ENCODE measurements at places on chromosomes 12 and 14.

DNA sequence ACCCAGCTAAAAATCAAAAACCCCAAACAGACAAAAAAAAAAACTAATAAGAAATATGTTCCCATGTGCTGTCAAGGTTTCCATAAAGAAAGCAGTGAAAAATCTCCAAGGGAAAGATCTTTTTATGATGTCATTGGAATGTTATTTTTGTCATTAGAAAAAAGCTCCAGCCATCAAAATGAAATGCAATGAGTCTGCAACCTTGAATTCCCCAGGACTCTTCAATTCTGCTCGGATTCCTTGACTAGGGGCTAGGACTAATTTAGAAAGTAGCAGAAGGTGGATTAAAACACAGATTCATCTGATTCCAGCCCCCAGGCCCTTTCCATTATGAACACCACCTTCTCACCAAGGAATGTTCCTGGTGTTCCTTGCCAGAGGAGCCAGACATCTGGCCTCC, 6.0 kb upstream of the PCNX1 start:
- DNase-seq = no peak

- no peak for DNase-seq
These were observed 3.8 kb downstream of the ZBTB42 start for GRCh38 chr14:104804481-104805325.

DNA sequence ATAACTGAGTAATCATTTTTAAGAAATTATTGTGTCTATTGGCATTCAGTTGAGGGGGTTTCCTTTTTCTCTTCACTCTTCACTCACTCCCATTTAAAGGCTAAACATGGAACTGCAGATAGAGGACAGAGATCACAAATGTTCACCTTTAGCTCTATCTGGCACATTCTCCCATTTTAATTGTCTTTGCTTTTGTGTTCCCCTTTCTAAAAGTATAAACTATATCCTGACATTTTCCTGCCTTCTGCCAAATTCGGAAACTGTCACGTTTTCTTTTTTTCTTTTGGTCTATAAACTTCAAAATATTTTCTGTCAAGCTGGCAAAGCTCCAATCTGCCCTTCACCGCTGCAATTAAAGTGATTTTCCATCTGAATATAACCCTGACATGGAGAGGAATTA, 219.8 kb upstream of the CDKN3 start:
- no peak for DNase-seq

DNA sequence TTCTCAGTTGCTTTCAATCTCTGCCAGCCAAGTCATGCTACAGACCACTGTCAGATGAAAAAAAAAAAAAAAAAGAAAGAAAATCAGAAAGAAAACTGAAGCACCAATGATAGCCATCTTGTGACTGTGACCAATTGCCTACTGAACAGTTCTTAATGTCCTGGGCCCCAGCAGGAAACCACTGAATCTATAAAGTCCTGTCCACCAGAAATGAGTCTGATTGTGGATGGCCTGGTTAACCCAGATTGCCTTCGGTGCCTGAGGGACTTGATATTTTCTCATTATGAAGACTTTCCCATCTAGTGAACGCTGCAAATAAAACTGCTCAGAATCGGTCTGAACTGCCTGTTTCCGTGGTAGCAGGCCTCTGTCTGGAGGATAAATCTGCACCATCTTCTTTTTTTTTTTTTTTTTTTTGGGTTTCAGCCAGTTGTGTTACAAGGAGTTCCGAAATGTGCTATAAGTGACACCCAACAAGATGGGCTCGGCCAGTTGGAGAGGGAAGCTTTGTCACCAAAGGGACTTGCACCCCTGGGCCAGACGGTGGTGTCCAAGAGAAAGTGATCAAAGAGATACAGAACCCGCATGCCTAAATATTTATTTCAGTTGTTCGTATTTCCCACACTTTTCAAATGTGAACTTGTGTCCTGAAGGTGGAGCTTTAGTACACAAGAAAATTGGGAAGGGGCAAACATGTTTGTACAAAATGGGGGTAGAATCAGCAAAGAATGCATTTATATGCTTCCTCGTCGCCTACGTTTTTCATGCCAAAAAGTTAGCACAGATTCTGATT, 3.0 kb upstream of the PLXNC1 start:
- DNase-seq = no peak

DNA sequence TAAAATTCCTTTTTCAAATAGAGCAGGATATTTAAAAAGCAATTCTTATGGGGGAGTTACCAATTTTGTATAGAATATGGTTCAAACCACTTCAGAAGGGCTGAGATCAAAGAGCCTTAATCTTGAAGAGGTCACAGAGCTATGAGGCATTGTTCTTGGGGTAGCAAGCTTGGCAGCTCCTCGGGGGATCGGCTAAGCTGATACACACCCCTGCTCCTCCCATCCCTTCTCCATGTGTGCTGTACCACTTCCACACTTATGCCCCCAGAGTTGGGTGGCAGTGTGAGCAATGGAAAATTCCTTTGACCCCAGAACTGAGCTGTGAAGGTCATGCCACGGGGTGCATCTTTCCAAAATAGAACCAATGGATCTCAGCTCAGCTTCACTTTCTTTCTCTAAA, 15.0 kb upstream of the TMEM30B start:
- DNase-seq = no peak
